ENCODE measurements at places on chromosomes 7 and 10. TPM values are rescaled to one million over a fixed set of nuclear protein-coding genes. Genes with fewer than 3 reads are reported as not detected.

HYAL4 gene
- polyA plus RNA-seq: not detected

ZNF503 gene
- polyA plus RNA-seq: 6.3 TPM

RNF148 gene
- 0.09 TPM for polyA plus RNA-seq

STEAP1 gene
- polyA plus RNA-seq: 6.2 TPM

TSPAN15 gene
- polyA plus RNA-seq: 70.9 TPM

GOLGA7B gene
- 1.2 TPM for polyA plus RNA-seq

WNT16 gene
- 0.60 TPM for polyA plus RNA-seq

TUBAL3 gene
- 52.2 TPM for polyA plus RNA-seq

CACUL1 gene
- polyA plus RNA-seq: 6.9 TPM

WIPF3 gene
- polyA plus RNA-seq: 0.71 TPM

BLNK gene
- 24.0 TPM for polyA plus RNA-seq

CLDN4 gene
- 690 TPM for polyA plus RNA-seq

LIMK1 gene
- polyA plus RNA-seq: 16.3 TPM

C10orf67 gene
- polyA plus RNA-seq: not detected

ORC5 gene
- 8.4 TPM for polyA plus RNA-seq

CYP2W1 gene
- polyA plus RNA-seq: 3.8 TPM

RPEL1 gene
- 0.03 TPM for polyA plus RNA-seq

APBB1IP gene
- 1.4 TPM for polyA plus RNA-seq

C7orf57 gene
- not detected for polyA plus RNA-seq

CFAP58 gene
- 0.09 TPM for polyA plus RNA-seq

CFAP70 gene
- polyA plus RNA-seq: not detected

SPDYE5 gene
- not detected for polyA plus RNA-seq

Data from sigmoid colon (tissue), 7 donors.